ENCODE measurements at places on chromosomes 1 and 21.

DNA sequence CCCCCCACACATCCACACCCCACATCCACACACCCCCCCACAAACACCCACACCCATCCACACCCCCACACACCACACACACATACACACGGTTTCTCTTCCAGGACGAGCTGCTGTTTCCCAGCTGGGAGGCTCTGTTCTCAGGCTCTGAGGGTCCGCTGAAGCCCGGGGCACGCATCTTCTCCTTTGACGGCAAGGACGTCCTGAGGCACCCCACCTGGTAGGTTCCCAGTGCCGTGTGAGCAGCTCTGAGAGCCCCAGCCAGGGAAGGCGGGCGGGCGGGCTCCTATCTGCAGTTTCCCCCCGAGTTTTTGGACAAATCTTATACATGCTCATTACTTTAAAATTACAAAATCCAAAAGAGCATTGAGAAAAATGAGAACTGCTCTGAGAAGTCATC, 31.2 kb downstream of the SLC19A1 start:
- DNase-seq: no peak

GRCh38 chr1:229043115-229043514, 227.8 kb upstream of the RAB4A start:
- no peak for DNase-seq

- DNase-seq: no peak
Measured at GRCh38 chr1:99777752-99778151, 11.3 kb upstream of the FRRS1 start.

DNA sequence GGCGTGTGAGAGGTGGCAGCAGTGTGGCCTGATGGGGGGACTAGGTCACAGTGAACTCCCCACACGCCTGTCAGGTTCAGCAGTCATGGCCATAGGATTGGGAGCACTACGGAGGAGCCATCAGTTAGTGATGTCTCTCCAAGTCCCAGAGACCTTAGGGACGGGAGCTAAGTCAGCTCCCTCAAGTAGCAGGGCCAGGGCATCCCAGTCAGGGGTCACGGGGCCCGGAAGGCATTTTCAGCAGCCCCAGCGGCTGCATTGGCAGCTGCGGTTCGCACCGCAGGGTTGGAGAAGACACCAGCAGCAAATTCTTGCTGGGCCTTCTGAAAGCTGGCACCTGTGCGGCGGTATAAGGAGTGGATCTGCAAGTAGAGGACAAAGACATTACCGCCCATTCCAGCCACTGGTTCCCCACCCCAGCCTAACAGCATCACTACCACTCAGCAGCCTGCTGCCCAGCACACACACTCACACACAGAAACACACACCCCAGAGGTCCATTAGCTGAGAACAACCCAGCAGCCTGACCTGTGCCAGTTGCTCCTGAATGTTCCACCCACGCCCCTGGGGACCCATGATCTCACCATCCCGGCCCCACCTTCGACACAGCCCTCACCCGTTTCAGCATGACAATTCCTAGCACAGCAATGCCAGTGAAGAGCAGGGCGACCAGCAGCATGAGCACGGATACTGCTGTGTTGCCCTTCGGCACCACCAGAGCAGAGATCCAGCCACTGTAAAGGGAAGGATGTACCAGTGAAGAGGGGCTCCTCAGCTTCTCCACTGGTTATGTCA, 972 bp upstream of the ENTREP3 start:
- no peak for DNase-seq

GRCh38 chr1:195831789-195832188, 776.5 kb downstream of the KCNT2 start:
- DNase-seq: no peak

- DNase-seq: peak; percentile 37
Measured at GRCh38 chr21:45644041-45644906, 749 bp downstream of the PCBP3 start.

All from activated CD4-positive, alpha-beta T cell treated with anti-CD3 and anti-CD28 coated beads, Interleukin-2, amount 50 U/mL, for 48 hours (primary cell).